Lung (tissue), 17 donors: ENCODE measurements at places on chromosomes 1 and 21. TPM values are rescaled to one million over a fixed set of nuclear protein-coding genes. Genes with fewer than 3 reads are reported as not detected.

DNA sequence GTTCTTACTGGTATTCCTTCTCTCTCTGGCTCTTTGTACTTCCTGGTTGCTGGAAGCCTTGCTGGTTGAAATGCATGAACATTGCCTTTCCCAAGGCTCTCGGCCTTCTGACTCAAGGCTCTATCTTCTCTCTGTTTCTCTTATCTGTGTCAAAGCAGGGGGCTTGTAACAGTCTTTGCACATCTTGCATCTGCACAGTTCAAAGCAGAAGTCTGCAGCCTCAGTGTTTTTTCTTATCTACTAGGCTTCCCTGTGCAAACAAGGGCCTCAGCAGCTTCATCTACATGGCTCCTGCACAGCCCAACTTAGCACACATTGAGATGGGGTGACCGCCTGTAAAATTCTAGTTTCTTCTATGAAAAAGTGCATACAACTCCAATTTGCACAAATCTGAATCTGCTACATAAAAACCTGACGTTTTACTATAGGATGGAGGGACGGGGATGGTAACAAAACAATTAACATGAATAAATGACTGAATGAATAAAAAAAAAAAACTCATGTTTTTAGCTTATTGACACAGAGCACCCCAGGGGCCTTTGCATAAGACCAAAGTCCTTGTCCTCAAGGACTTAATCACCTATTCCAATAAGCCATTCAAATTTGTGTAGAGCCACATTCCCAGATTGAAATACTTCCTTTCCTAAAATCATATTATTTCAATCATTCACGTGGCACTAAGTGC, 458.3 kb downstream of the LMO4 start:
- H3K4me1 ChIP-seq, result no peaks in the 10 kb centered on the region
- no peak for DNase-seq
- H3K27me3 ChIP-seq, result no peaks in the 10 kb centered on the region

- no peak overlapping the region for H3K27ac ChIP-seq
- H3K27me3 ChIP-seq, result no peaks in the 10 kb centered on the region
- DNase-seq, result no peak
- no peaks in the 10 kb centered on the region for H3K4me1 ChIP-seq
- no peak overlapping the region for H3K4me3 ChIP-seq
- no peaks in the 10 kb centered on the region for H3K36me3 ChIP-seq
Measured at GRCh38 chr21:42414928-42415769, 11.4 kb downstream of the UBASH3A start.

GRCh38 chr1:2539312-2539907, 9.3 kb upstream of the HES5 start:
- H3K27ac ChIP-seq, result no peak overlapping the region
- no peaks in the 10 kb centered on the region for H3K4me1 ChIP-seq
- peaks cover 5% of the 10 kb centered on the region for H3K27me3 ChIP-seq
- H3K36me3 ChIP-seq, result no peaks in the 10 kb centered on the region
- no peak for DNase-seq

The HSD3B2 gene
- not detected for polyA plus RNA-seq

DNA sequence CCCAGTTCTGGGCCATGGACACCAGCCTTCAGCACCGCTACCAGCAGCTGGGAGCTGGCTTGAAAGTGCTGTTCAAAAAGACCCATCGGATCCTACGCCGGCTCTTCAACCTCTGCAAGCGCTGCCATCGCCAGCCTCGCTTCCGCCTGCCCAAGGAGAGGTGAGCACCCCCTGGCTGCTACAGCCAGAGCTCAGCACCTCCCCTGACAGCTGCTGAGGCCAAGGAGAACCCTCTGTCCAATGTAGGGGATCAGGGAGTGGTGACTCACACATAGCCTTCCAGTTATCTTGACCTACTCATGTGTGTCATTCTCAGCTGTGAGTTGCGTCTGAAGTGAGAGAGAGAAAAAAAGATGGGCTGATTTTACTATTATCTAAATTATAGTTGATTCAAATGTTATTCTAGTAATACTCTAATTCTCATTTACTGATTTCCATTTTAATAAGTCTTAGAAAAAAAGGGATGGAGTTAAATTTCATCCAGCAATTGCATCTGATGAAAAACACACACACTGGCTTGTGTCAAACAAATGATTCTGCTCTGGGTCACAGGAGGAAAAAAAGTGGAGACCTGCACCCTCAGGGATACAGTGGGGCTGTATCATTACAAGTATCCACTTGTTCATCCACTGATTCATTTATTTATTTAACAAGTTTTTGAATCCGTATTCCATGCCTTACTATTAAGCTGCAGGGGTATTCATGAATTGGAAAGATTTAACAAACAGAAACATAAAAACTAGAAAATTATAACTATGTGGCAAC, 108.0 kb downstream of the BRINP2 start:
- peaks cover 4% of the 10 kb centered on the region for H3K4me1 ChIP-seq
- no peak overlapping the region for H3K27ac ChIP-seq
- DNase-seq, result no peak

GRCh38 chr1:183097438-183098051, 74.3 kb downstream of the LAMC1 start:
- no peaks in the 10 kb centered on the region for H3K36me3 ChIP-seq
- DNase-seq, result peak; percentile 49
- peak overlapping the region; percentile 48 for H3K27ac ChIP-seq
- H3K4me3 ChIP-seq, result no peak overlapping the region

GRCh38 chr1:205240569-205240968, 12.8 kb downstream of the TMCC2 start:
- peaks cover 6% of the 10 kb centered on the region for H3K36me3 ChIP-seq
- no peak overlapping the region for H3K27ac ChIP-seq
- no peak for DNase-seq
- H3K27me3 ChIP-seq, result no peaks in the 10 kb centered on the region
- H3K4me1 ChIP-seq, result no peaks in the 10 kb centered on the region

The LRRC7 gene
- polyA plus RNA-seq, result not detected

- no peak for DNase-seq
- H3K27ac ChIP-seq, result no peak overlapping the region
- no peaks in the 10 kb centered on the region for H3K27me3 ChIP-seq
- peaks cover 20% of the 10 kb centered on the region for H3K4me1 ChIP-seq
Measured at GRCh38 chr1:159908031-159908940, 8.3 kb upstream of the CFAP45 start.

- no peaks in the 10 kb centered on the region for H3K27me3 ChIP-seq
- no peak for DNase-seq
- peaks cover 3% of the 10 kb centered on the region for H3K4me1 ChIP-seq
- H3K27ac ChIP-seq, result no peak overlapping the region
- no peak overlapping the region for H3K4me3 ChIP-seq
- H3K36me3 ChIP-seq, result no peaks in the 10 kb centered on the region
Measured at GRCh38 chr21:35981514-35982070, 78.7 kb downstream of the SETD4 start.

DNA sequence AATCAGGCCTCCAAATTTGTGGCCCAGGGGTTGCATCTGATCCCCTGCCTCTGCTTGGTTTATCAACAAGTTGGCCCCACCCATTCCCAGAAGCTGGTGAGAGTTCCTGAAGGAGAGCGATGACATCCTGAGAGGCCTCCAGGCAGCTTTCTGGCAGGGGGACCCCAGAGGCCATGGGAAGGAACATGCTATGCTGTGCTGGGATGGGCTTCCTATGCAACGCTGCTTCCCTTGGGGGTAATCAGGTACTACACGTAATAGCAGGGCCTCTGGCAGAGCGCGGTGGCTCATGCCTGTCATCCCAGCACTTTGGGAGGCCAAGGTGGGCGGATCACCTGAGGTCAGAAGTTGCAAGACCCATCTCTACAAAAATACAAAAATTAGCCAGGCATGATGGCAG, 8.4 kb upstream of the MTF1 start:
- H3K4me1 ChIP-seq, result no peaks in the 10 kb centered on the region
- H3K27me3 ChIP-seq, result no peaks in the 10 kb centered on the region
- no peak overlapping the region for H3K27ac ChIP-seq
- no peak for DNase-seq

DNA sequence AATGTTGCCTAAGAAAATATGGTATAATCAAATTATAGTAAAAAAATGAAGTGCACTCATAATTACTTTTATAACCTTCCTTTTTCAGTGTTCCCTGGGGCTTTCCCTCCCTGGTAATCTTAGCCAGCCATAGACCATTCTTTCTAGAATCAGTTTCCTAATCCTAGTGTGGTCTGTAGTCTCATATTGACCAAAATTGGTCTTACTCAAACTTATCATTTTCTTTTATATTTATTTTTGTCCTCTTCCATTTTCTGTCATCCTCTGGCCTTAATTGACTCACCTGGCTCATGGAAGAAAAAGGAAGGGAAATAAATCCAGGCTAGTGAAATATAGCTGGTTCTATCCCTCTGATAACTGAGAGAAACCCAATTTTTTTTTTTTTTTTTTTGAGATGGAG, 70.9 kb upstream of the BMP8A start:
- H3K4me3 ChIP-seq, result no peak overlapping the region
- peaks cover 17% of the 10 kb centered on the region for H3K36me3 ChIP-seq
- H3K4me1 ChIP-seq, result peaks cover 5% of the 10 kb centered on the region
- no peaks in the 10 kb centered on the region for H3K27me3 ChIP-seq
- DNase-seq, result no peak

The C1orf94 gene
- polyA plus RNA-seq, result not detected

DNA sequence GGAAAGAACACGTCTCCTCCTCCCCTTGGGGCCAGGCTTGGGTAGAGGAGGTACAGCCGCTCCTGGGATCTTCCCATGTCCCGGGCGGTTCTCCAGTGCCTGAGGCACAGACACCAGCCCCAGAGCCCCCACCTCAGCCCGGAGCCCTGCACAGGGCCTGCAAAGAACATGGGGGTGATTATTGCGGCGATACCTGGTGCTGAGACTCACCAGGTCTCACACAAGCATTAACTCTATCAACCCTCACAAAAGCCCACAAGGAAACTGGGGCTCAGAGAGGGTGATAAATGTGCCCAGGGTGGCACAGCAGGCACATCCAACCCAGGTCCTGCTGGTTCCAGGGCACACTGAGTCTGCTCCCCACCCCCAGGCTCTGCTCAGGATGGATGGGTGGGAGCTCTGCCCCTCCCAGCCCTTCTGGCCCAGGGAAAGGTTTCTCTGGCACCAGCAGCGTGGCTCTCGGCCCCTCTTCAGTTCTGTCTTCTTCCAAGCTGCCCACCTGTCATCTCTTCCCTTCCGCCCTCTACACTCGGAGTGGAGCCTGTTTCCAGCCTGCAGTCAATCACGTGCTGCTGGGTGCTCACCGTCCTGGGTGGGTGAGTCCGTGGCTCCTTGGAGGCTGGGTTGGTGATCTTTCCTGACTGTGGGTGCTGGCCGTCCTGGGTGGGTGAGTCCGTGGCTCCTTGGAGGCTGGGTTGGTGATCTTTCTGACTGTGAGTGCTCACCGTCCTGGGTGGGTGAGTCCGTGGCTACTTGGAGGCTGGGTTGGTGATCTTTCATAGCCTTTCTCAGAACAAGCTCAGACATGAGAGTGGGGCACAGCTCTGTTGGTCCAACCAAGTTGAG, 53.6 kb upstream of the AJAP1 start:
- H3K36me3 ChIP-seq, result no peaks in the 10 kb centered on the region
- no peaks in the 10 kb centered on the region for H3K4me1 ChIP-seq
- H3K27ac ChIP-seq, result no peak overlapping the region
- no peaks in the 10 kb centered on the region for H3K27me3 ChIP-seq
- no peak for DNase-seq

DNA sequence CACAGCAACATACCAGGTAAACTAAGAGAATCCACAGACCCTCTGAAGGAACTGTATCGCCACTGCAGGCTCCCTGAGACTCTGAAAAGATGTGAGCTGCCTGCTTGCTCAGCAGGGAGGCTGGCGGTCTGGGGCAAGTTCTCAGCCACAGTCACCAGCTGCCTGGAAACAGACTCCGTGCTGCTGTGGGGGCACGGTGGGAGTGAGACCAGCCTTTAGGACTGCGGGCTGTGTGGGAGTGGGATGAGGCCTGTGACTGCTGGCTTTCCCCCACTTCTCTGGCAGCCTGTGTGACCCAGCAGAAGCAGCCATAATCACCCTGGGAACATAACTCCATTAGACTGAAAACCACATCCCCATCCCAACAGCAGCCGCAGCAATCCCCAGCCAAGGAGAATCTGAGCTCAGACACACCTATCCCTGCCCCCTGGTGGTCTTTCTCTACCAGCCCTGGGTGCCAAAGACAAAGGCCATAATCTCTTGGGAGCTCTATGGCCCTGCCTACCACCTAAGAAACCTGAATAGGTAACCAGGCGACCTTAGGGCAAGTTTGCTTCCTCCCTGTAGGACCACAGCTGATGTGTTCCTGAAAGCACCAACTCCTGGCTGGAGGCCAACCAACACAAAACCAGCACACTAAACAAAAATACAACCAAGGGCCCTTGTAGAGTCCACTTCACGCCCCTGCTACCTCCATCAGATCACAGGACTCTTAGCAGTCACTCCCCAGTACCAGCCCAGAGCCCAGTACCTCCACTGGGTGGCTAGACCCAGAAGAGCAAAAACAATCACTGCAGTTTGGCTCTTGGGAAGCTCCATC, 151.5 kb downstream of the SMYD3 start:
- H3K27me3 ChIP-seq, result no peaks in the 10 kb centered on the region
- no peak for DNase-seq
- H3K27ac ChIP-seq, result no peak overlapping the region
- H3K4me1 ChIP-seq, result no peaks in the 10 kb centered on the region
- H3K4me3 ChIP-seq, result no peak overlapping the region

The NCMAP gene
- polyA plus RNA-seq, result 5.2 TPM

DNA sequence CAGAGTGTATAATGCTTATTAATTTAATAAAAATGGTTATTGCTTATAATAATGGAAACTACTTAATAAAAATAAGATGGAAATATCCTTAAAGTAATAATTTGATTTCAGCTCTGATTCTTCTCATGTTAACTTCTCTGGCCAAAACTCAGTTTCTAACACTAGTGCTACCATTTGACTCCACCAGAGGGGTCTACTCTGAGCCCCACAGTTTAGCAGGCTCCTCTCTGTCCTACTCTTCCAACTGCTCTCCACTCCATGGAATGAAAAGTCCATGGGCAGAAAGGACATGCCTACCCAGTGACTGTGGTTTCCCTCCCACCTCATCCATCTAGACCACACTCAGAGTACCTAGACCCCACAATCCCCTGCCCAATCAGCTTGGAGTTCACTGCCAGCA, 489.1 kb upstream of the CAMK1G start:
- H3K4me3 ChIP-seq, result no peak overlapping the region
- H3K27ac ChIP-seq, result no peak overlapping the region
- no peaks in the 10 kb centered on the region for H3K27me3 ChIP-seq

The RAB7B gene
- polyA plus RNA-seq, result 3.4 TPM
